ENCODE measurements at places on chromosomes 6 and 20. TPM values are rescaled to one million over a fixed set of nuclear protein-coding genes. Genes with fewer than 3 reads are reported as not detected.

DNA sequence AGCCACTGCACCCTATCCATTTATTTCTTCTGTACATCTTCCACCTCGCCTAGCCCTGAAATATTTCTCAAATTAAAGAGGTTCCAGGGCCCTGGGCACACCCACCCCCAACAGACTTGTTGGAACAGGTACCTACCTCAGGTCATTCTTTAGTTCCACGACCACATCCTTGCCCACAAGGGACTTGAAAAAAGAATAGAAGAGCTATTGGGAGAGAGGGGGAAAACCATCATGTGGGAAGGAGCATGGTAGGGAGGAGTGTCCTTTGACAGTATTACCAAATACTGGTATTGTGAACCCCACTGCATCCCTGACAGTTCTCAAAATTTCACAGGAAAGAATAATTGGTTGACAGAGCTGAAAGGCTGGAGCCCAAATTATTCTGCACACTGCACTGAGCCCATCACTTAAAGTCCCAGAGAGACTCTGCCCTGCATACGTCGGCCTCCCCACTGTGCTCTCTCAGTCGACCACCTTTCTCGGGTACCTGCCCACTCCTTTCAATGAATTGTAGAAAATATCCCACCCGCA is 762 bp downstream of the LSM2 start:
- DNase-seq: no peak

Gene TSHZ2
- 10.0 TPM for total RNA-seq

DNA sequence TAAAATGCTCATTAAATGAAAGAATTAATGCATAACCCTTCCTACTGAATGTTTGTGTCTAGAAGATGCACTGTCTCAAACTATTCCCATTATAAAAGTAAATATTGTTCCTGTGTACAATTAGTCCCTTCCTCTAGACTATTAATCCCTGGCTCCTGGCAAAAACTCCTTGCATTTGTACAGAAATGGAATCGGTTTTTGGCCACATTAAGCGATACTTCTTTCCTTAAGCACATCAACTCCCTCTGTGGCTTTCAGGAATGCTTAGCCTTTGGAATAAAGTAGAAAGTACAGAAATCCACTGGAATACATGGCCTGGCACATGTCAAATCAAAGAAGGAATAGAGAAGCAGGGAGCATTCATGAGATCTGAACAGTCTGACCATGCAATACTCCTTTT is 179.8 kb downstream of the GMPR start:
- no peak for DNase-seq

Gene TREML1
- not detected for total RNA-seq

DNA sequence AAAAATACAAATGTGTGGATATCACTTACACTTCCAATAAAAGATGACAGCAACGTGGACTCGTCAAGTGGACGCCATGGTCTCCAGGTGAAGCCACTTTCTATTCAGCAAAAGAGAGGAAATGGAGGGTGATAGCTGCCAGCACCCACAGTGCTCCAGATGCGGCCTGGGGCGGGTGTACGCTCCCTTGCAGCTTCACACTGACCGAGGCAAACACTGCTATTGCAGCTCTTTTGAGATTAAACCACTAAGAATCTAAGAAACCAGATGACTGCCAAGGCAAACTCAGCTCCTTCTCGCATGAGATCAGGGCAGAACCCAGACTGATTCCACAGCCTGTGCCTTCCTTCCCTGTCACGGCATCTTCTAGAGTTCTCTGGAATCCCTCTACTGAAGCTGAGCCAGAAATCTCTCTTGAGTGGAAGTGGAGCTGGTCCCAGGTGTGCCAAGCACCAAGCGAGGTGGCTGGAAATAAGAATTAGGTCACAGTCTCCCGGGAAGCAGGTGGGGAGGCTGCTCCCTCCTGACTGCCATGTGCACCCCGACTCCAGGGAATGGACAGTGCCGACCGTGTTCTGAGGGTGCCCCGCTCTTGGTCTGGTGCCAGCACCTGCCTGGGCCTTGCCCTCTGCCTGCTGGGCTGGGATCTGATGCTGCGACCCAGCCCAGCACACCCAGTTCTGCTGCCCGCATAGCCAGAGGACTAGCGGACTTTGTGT is 90.1 kb upstream of the AFDN start:
- DNase-seq: no peak

Gene PLTP
- total RNA-seq: 29.7 TPM

Gene MYB
- total RNA-seq: 0.56 TPM
